ENCODE measurements at places on chromosomes 7 and 10.

DNA sequence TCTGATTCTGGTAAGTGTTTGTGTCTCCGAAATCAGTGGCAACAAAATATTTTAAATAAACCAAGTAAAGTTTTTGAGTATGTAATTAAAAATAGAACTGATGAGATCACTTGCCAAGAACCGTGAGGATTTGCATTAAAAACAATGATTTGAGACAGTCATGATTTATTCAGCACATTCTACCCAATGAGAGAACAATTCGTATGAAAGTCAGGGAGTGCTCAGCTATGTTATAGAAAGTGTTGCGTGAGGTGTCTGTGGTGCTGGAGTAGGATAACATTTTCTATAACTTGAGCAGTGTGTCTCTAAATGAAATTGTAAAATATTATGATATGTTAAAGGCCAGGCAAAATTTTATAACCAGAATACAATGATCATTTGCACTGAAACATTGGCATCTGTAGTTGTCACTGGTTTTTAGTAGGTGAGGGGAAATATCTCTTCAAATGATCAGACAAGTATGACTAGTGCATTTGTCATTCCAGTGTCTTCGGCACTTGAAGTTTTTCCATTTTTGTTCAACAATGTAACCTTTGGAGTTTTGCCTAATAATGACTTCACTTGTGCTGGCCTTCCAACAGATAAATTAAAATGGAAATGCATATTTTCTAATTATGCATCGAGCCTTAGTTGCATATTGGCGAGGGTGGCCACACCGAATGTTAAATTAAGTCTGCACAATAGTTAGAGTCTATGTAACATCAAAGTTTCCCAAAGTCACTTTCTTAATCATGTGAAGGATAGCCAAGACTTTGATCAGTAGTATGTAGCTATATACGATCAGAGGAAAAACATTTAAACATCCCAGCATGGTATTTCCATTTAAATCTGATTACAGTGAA lies 335.9 kb downstream of the GFRA1 start:
- DNase-seq = no peak

DNA sequence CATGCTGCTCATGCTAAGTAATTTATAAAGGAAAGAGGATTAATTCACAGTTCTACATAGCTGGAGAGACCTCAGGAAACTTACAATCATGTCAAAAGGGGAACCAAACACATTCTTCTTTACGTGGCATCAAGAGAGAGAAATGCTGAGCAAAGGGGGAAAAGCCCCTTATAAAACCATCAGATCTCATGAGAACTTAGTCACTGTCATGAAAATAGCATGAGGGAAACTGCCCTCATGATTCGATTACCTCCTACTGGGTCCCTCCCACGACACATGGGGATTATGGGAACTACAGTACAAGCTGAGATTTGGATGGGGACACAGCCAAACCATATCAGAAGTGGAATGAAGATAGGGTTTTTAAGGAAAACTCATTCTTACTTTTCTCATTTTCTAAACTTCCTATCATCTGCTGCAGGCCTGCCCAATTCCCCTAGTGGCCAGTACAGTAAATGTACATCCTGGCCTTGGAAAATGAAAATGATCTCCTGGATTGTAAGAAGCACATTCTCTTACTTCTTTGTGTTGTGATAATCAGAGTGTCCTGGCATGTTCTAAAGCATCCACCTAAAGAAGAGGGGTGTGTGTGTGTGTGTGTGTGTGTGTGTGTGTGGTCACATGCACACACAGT lies 421.5 kb downstream of the LRMDA start:
- no peak for DNase-seq

GRCh38 chr10:75801661-75802060 lies 370.2 kb downstream of the LRMDA start:
- no peak for DNase-seq

- peak; percentile 13 for DNase-seq
These were observed 46.2 kb downstream of the WDR11 start for GRCh38 chr10:120897343-120897742.

GRCh38 chr7:28328146-28328545 lies 84.2 kb upstream of the CREB5 start:
- no peak for DNase-seq

Data from fibroblast of skin of left quadriceps (primary cell).